ENCODE measurements at places on chromosomes 3 and 15. TPM values are rescaled to one million over a fixed set of nuclear protein-coding genes. Genes with fewer than 3 reads are reported as not detected.

The UNC13C gene
- 2.9 TPM for total RNA-seq

The LTK gene
- total RNA-seq = not detected

The TGM5 gene
- total RNA-seq = 1.6 TPM

- peak overlapping the region; percentile 78 for H3K27ac ChIP-seq
- H3K4me3 ChIP-seq = no peak overlapping the region
- H3K4me1 ChIP-seq = no peaks in the 10 kb centered on the region
- H3K36me3 ChIP-seq = no peaks in the 10 kb centered on the region
Observed at GRCh38 chr15:63015618-63016017, 26.9 kb upstream of the TPM1 start.

- DNase-seq = no peak
- peak overlapping the region; percentile 76 for H3K27ac ChIP-seq
- no peaks in the 10 kb centered on the region for H3K27me3 ChIP-seq
- no peaks in the 10 kb centered on the region for H3K4me1 ChIP-seq
- H3K36me3 ChIP-seq = no peaks in the 10 kb centered on the region
- H3K4me3 ChIP-seq = peak overlapping the region; percentile 81
Observed at GRCh38 chr15:52527911-52528563, 643 bp downstream of the MYO5A start.

DNA sequence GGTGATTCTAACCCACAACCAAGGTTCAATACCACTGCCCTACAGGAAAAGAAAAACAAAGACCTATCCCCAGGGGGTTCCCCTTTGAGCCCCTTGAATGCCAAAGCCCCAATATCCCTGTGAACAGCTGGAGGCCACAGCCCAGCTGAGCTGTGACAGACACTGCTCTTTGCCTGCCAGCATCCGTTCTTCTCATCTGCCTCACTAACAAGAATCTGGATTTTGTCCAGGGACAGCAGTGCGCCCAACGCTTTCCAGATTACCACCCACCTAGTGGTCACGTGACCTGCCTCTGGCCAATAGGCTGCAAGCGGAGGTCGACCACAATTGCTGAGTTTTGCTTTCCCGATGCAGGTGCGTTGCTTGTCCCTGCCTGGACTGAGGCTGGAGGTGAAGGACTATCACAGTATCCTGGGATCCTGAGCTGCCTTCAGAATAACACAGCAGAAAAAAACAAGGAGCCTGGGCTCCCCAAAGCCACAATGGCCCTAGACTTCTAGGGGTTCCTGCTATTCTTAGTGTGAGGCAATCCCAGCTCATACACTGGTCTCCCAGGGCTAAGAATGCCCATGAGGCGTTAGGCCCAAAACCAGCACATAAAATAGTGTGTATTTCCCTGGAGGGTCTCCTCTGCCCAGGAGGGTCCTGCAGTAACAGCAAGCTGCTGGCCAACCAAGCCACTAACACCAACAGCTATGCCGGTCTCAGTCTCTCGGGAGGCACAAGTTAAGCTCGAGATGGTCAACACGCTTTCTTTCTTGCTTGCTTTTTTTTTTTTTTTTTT is 13.8 kb downstream of the BDH1 start:
- no peaks in the 10 kb centered on the region for H3K4me1 ChIP-seq
- H3K27ac ChIP-seq = peak overlapping the region; percentile 76
- no peak for DNase-seq
- no peaks in the 10 kb centered on the region for H3K36me3 ChIP-seq

DNA sequence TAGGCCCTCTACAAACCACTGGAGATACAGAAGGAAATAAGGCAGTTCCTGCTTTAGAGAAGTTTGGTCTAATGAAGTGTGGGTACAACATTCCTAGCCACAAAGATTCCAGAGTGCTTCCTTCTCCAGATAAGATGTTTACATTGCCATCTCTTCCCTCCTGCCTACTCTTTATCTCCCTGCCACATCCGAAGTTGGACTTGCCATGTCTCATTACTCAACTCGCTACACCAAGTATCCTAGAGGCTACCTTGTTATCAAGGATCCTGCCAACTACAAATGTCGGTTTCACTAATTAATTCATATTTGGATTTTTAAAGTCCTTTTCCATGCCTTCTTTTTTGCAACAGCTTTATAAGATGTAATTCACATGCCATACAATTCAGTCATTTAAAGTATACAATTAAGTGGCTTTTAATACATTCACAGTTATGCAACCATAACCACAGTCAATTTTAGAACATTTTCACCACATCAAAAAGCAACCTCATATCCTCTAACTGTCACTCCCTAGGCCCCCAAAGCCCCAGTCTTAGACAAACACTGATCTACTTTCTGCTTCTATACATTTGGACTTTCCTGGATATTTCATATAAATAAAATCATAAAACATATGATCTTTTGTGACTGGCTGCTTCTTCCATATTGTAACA is 53.7 kb upstream of the CSTA start:
- no peak overlapping the region for H3K4me3 ChIP-seq
- H3K27me3 ChIP-seq = no peaks in the 10 kb centered on the region
- no peak overlapping the region for H3K27ac ChIP-seq
- H3K36me3 ChIP-seq = no peaks in the 10 kb centered on the region
- no peak for DNase-seq
